ENCODE measurements at places on chromosomes 3 and 15.

DNA sequence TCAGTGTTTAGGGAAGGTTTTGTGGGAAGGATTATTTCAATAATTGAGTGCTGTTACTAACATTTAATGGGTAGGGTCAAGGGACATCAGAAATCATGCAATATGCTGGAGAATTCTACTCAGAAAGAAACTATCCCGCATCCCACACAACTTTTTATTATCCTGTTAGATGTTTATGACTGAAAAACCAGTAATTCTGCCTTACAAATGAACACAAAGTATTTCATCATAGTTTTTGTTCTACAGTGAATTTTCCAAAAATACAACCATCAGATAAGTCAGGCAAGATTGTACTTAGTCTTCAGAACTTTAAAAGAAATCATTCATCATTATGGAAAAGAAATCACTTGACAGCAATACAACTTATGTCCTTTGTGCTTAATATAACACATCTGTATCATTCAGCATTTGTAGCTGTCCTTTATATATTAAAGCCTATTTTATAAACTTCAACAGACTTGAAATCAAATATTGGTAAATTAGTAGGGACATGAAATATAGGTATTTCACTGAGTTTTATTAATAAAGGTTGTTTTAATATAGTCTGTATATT is 61.9 kb downstream of the TRPM7 start:
- DNase-seq, result no peak

- no peak for DNase-seq
These were observed 79.0 kb upstream of the SELENOK start for GRCh38 chr3:53970661-53971060.

DNA sequence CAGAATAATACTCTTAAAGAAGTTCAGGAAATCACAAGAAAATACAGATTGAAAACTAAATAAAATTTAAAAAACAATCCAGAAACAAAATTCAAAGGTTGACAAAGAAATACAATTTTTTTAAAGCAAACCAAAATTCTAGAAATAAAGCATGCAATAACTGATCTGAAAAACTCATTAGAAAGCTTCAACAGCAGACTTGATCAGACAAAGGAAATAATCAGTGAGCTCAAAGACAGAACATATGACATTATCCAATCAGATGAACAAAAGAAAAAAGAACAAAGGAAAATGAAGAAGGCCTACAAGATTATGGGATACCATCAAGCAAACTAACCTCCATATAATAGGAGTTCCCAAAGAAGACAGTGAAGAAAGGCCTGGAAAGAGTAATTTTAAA is 336.8 kb downstream of the RSL24D1 start:
- DNase-seq, result no peak

DNA sequence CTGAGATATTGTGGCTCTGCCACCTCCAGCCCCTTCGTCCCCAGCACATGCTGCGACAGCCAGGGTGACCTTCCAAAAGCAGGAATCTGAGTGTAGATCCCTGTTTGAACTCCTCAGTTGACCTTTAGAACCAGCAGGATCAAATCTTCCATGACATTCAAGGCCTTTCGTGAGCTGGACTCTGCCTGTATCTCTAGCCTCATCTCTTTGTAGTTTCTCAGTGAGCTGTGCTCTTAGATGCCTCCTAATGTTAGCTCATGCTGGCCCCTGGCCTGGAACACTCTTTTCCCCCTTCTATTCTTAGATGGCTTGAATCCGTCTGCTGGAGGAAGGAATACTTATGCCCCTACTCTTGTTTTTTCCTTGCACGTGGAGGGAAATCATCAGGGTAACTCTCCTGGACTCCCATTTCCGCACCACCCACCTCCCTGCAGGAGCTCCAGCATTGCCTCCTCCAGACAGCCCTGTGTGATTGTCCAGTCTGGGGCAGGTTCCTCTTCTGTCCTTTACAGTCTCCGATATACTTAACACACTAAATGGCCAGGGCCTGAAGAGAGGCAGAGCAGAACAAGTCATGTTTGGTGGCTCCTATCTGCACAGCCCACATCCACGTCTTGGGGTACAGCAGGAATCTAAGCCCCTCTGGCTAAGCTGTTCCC is 26.7 kb upstream of the CHRNB4 start:
- no peak for DNase-seq

GRCh38 chr15:100394736-100395440 is 53.1 kb upstream of the ADAMTS17 start:
- no peak for DNase-seq

DNA sequence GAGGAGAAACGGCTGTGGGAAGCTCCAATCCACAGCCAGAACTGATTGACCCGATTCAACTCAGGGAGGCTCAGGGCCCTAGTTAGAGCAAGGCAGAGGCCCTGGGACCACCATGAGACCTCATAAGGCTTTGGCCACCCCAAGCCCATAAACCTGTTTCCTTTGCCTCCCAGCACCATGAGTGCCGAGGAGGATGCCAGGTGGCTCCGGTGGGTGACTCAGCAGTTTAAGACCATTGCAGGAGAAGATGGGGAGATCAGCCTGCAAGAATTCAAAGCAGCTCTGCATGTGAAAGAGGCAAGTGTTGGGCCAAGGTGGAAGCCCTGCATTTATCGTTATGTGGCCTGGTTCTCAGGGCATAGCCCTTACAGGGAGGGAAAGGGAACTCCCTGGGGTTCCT is 11.9 kb downstream of the NOX5 start:
- no peak for DNase-seq

DNA sequence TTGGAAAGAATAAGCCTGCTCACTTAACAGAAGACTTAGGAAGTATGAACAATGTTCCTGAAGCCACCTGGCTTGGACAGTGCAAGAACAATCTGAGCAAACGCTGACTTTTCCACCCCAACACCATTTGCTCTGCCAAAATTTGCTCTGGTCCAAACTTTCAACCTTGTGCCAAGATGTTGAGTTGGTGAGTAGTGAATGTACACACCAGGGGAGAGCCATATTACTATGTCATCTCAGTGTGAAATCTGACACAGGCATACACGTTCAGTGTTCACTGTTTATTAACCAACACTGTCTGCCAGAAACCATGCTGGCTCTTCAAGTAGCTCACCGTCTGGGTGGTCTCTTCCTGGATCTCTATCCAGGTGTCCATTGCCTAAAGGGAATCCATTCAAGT is 152.9 kb upstream of the LPP start:
- no peak for DNase-seq

DNA sequence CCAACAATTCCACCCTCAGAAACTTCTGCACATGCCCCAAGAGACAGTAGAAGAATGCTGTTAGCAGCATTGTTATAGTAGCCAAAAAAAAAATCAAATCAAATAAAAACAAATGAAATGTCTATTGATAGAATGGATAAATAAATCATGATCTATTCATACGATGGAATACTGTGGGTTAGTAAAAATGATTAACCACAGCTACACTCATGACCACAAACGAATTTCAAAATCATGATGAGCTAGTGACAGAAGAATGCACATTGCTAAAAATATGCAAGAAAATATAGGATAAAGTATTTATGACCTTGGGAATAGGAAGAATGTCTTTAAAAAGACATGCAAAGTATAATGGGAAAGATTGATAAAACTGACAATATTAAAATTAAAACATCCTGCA is 57.5 kb upstream of the ACAN start:
- no peak for DNase-seq

DNA sequence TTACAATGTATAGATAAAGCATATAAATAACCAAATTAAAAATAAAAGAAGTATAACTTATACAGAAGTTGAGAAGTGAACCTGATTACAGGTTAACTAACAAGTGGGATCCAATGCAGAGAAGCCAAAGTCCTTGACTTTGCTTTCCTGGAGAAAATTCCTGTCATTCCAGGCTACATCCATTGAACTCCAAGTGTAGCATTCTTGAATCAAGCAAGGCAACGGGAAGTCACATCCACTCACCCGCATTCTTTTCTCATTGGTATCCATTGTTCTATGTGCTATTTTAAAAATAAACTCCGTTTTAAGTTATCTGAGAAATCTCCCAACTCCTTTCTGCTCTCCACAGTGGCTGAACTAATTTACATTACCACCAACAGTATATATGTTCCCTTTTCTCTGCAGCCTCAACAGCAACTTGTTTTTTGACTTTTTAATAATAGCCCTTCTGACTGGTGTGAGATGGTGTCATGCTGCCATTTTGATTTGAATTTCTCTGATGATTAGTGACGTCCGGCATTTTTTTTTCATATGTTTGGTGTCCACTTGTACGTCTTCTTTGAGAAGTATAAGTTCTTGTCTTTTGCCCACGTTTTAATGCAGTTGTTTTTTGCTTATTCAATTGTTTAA is 534.3 kb downstream of the ROBO1 start:
- DNase-seq, result no peak

GRCh38 chr15:58190419-58190818 is 52.2 kb downstream of the AQP9 start:
- DNase-seq, result no peak
